Kidney (tissue), 22 donors: ENCODE measurements at places on chromosomes 7 and 10.

DNA sequence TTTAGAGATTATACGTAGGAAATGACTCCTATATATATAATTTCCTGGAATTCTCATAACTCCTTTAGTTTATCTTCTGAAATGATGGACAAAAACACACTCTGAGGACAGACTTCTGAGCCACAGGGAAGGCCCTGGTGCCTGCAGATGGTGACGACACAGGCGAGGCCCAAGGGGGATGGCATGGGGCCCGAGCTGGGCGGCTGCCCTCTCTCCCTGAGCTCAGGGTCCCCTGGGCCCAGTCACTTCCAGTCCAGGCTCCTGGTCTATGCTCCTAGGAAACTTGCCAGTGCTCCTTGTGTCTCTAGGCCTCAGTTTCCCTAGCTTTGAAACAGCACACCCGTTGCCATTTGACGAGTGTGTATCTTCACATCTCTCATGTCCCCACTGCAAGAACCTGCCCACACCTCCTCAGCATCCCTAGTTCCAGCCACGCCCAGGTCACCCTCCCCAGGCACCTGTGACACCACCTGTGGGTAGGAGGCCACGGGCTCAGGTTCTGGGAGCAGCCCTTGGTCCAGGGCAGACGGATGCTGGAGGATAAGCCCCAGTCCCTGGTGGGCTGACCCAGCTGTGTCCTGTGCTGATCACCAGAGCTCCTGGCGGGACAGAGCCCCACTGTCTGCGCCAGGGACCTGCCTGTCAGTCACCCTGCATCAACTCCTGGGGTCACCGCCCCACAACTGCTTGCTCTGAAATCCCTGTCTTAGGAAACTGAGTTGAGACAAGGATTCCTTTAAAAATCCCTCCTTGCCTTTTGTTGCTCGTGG, 23.4 kb upstream of the SHH start:
- no peak for DNase-seq

GRCh38 chr7:88928276-88928675, 132.7 kb upstream of the TEX47 start:
- DNase-seq = peak; percentile 15

DNA sequence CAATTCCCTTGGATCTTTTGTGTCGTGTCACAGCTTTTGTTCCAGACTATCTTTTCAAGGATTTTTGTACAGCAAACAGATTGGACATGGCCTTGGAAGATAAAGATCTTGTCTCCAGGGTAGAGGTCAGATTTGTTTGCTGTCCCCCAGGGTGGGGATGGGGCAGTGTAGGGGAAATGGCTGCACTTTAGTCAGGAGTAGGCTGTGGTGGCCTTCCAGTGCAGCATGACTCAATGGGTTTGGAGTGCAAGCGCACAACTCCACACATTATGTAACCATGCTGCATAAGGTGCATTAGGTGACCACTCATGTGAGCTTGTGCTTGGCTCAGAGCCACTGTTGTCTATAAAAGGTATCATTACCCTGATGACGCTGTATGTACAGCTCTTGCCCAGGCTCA, 23.9 kb upstream of the ADAMTS14 start:
- no peak for DNase-seq

DNA sequence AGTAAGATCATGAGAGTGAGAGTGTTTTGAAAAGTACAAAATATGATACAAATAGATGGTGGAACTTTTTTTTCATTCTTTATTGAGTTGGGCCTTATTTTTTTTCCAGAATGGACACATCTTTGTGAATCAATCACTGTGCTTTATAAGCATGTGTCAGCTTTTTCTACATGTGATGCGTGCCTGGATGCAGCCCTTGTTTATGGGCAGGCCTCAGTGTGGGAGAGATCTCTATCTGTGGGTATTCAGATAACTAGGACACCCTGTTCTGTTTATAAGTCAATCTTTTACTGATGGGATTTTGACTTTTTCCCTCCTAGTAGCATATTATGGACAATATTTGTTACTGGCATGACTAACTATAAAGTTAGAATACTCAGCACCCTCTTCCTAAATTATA, 42.9 kb upstream of the IKZF1 start:
- no peak for DNase-seq

GRCh38 chr10:48600645-48601505, 4.0 kb downstream of the ARHGAP22 start:
- DNase-seq = no peak

- peak; percentile 95 for DNase-seq
Measured at GRCh38 chr7:99142727-99143520, 984 bp downstream of the SMURF1 start.

DNA sequence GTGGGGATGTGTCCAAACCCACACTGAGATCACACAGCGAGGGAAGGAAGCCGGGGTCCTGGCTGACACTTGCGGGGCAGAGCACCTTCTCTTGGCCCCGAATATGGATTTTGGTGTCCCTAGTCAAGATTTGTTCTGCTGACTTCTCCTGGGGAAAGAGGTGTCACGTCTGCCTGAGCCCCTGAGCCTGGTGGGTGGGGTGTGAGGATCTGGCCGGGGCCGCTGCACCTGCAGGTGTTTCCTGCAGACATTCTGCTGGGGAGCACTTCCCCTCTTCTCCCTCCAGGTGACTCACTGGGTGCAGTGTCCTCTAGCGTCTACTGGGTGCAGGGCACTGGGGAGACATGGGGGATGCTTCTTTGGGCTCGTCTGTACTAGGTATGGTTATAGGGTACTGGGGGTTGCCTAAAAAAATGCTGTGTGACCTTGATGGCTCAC, 99.2 kb downstream of the GRK5 start:
- DNase-seq = no peak
